ENCODE measurements at places on chromosomes 7 and 10. TPM values are rescaled to one million over a fixed set of nuclear protein-coding genes. Genes with fewer than 3 reads are reported as not detected.

DNA sequence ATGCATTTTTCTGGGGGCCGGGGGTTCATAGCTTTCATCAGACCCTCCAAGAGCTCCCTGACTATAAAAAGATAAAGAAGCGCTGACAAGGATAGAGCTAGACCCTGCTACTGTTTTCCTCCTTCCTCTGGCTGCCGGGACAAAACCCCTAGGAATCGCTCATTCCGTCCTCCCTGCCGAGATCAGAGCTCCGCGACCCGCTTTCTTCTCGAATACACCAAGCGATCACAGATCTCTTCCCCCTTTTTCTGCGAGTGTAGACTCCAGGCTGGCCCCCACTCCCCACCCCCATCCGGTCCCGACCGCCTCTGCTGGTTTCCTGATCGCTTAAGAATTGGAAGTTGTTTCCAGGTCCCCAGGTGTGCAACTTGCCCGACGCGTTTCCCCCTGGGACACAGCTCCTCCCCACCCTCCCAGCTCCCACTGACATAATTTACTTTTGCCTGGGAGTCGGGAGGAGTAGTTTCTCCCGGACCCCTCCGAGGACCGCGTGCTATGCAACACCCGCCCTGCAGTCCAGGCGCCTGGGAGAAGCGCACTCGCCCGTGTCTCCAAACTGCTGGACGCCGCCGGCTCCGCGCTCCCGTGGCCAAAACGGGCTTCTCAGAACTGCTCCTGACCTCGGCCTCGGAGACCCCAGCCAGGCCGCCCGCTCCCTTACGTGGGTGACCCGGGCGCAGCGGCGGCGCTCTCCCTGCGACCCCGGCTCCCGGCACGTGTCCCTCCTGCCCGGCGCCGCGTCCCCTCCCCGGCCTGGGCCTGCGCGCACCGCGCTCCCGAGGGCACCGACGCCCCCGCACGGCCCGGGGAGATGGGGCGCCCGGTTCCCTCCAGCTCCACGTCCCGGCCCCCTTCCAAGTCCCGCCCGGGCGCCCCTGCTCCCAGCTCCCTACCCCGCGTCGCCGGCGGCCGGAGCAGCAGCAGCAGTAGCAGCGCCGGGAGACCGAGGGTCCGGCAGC is 552 bp downstream of the IL15RA start:
- peak overlapping the region; percentile 96 for H3K4me3 ChIP-seq
- peak; percentile 23 for DNase-seq
- no peaks in the 10 kb centered on the region for H3K27me3 ChIP-seq

- H3K27ac ChIP-seq: no peak overlapping the region
- H3K4me1 ChIP-seq: no peaks in the 10 kb centered on the region
- H3K27me3 ChIP-seq: no peaks in the 10 kb centered on the region
- no peaks in the 10 kb centered on the region for H3K36me3 ChIP-seq
- H3K4me3 ChIP-seq: no peak overlapping the region
Measured at GRCh38 chr10:34045571-34046190, 711.2 kb upstream of the NRP1 start.

DNA sequence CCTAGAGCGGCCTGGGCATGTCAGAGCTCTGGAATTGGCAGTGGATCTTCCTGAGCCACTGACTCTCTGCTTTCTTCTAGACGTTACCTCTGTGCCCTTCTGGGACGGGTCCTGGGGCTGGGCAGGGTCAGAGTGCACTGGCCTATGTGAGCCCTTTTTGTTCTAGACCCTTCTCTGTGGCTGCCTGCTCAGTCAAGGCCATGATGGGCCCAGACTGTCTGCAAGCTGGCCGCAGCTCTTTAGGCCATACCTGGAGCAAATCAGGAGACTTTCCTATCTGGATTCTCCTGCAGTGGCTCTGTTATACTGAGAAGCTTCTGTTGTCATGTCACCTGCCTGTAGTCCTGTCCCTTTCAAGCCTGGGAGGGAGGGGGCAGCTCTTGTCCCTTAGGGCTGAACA is 70.1 kb downstream of the ADCY1 start:
- no peak for DNase-seq
- no peaks in the 10 kb centered on the region for H3K36me3 ChIP-seq
- H3K4me3 ChIP-seq: no peak overlapping the region
- peaks cover 1% of the 10 kb centered on the region for H3K27me3 ChIP-seq

DNA sequence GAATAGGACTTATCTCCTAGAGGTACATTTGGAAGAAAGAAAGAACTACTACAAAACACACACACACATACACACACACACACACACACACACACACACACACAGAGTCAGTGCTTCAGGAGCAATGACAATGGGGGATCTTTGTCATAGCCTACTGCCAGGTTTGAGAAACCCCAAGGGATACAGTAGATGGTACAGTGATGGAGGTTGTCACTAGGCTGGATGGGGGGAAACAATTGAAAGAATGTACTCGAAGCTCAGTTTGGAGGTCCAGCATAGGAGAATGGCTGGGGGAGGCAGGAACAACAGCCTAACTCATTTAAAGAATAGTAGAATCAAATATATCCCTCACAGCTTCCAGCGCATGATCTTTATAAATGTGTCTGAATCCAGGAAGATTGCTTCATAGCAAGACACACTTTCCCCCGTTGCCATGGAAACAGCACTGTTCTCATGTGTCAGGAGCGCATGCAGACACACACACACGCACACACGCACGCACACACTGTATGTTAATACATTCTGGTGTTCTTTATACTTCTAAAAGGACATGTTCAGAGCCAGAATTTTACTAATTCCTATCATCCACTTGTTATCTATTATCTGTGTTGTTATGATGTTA is 32.6 kb upstream of the ZNRF2 start:
- peaks cover 15% of the 10 kb centered on the region for H3K4me1 ChIP-seq
- H3K36me3 ChIP-seq: no peaks in the 10 kb centered on the region
- H3K4me3 ChIP-seq: no peak overlapping the region
- no peaks in the 10 kb centered on the region for H3K27me3 ChIP-seq
- no peak for DNase-seq

- peaks cover 18% of the 10 kb centered on the region for H3K4me1 ChIP-seq
- no peak overlapping the region for H3K4me3 ChIP-seq
- H3K27ac ChIP-seq: peak overlapping the region; percentile 84
- H3K36me3 ChIP-seq: no peaks in the 10 kb centered on the region
Measured at GRCh38 chr7:22884911-22885788, 62.5 kb upstream of the TOMM7 start.

DNA sequence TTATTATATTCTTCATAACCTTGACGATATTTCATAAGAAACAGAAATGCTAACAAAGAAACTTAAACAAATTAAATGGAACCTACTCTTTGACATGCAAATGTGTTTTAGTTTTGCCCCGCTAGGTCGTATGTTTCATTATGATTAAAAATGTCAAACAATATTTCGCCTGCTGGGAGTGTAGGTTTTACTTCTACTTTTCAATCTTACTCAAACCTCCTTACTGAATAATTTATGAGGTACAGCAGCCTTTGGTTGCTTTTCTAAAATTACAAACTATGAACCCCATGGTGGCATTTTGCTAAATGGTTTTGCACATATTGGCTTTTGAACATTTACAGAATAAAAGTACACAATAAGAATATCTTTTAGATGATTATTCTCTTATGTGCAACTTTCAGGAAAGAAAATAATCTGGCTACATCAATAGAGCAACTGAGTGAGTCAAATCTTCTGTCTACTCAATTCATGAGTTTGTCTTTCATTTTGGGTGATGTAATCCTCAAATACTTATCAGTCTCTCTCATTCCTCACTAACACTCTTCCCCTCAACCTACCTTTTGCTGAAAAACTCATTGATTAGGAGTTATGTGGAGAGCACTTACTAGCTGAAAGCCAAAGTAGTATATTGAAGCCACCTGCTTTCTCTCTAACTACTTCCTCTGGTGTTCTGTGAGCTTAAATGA is 1226.4 kb downstream of the XPNPEP1 start:
- H3K4me3 ChIP-seq: no peak overlapping the region
- no peaks in the 10 kb centered on the region for H3K36me3 ChIP-seq
- H3K27me3 ChIP-seq: no peaks in the 10 kb centered on the region
- H3K27ac ChIP-seq: peak overlapping the region; percentile 27
- peaks cover 15% of the 10 kb centered on the region for H3K4me1 ChIP-seq

GRCh38 chr10:34996843-34997242 is 93.3 kb downstream of the CUL2 start:
- DNase-seq: no peak
- H3K4me1 ChIP-seq: peaks cover 8% of the 10 kb centered on the region
- H3K36me3 ChIP-seq: no peaks in the 10 kb centered on the region
- no peaks in the 10 kb centered on the region for H3K27me3 ChIP-seq
- H3K27ac ChIP-seq: no peak overlapping the region
- no peak overlapping the region for H3K4me3 ChIP-seq

DNA sequence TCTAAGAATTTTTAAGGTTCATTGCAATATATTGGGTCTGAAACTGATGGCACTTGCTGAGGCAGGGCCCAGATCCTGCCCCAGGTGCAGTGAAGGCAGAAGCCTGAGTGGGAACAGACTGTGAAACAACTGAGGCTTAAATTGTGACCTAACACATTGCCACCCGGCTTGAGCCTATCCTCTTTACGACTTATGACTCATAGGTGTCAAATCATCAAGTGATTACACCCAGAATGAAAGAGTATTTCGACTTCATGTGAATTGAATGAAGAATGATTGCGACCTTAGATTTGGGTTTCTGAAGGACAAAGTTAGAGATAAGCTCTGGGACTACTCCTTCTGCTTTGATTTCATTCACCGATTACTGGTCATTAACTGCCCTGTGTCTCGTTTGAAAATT is 200.9 kb downstream of the CREB5 start:
- no peak overlapping the region for H3K27ac ChIP-seq
- no peaks in the 10 kb centered on the region for H3K4me1 ChIP-seq
- H3K36me3 ChIP-seq: no peaks in the 10 kb centered on the region
- DNase-seq: no peak

Gene COL28A1
- 0.17 TPM for total RNA-seq

Gene CDH23
- 0.17 TPM for total RNA-seq

Gene PDCD4
- 143 TPM for total RNA-seq

Gene TBXAS1
- 3.8 TPM for total RNA-seq

Gene HOXA10
- not detected for total RNA-seq

Gene OPN4
- total RNA-seq: not detected

Gene EIF4EBP2
- total RNA-seq: 38.7 TPM

Gene NEUROG3
- 0.38 TPM for total RNA-seq
